NCI-H748 treated with DMSO at 0.1 percent for 48 hours (cell line): ENCODE measurements at places on chromosomes 16 and 17.

DNA sequence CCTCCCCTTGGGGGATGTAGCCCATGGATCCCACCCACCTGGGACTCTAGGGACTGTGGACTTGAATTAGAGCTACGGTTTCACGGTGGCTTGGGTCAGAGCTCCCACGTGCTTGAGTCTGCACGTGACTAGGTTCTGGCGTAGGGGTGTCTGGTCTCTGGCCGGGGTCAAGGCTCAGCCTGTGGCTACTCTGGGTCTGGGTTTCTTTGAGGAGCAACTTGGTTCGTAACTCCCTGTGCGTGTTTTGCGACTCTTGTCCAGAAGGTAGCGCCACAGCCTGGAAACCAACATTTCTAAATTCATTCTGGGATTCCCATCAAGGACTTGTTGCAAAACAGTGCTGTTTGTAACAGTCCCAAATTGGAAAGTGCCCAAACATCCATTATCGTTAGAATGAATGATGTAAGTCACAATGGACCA is 470 bp upstream of the GGT6 start:
- DNase-seq, result no peak

DNA sequence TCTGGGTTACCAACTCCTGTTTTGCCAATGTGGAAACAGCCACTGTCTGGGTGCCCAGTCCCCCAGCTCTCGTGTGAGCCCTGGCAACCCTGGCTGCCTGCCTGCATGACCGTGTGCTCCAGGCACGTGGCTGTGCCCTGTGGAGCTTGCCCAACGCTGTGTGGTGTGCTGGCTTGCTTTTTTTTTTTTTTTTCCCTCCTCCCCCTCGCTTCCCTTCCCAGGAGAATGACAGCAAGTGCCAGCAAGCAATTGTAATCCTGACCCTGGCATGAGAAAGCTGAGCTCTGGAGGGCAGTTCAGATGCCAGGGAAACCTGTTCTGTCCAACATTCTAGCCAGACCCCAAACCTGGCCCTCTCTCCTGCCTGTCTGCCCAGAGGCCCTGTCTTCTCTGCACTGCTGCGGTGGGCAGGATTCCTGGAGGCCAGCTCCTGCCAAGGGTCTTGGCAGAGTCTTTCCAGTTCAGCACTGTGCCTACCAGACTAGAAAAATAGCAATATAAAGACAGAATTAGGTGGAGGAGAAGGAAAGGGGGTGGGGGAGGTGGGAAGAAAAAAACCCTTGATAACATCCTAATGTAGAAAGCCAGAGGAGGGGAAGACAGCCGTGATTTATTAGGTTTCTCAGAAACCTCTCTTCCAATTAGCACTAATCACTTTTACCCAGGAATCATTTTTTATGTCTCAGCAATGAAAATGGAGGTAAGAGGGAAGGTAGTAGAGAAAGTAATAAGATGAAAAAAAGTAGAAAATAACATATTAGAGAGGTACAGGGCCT is 9.0 kb downstream of the HLF start:
- DNase-seq, result no peak

DNA sequence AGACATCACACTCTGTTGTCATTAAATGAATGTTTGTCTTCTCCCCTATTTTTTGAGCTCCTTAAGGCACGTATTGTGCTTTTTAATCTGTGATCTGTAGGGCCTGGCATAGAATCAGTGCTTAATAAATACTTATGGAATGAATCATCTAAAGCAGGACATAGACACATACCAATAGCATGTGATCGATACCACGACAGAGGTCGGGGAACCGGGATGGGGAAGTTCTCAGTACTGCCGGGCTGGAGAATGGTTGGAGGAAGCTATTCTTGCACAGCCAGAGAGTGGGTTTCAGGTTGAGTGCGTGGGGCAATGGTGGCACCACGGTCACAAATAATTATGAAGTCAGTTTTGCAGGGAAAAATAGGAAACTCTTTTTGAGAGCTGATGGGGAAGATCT is 26.8 kb downstream of the NLRP1 start:
- DNase-seq, result no peak

GRCh38 chr17:75848523-75849278 is 4.5 kb upstream of the UNC13D start:
- DNase-seq, result peak; percentile 30

DNA sequence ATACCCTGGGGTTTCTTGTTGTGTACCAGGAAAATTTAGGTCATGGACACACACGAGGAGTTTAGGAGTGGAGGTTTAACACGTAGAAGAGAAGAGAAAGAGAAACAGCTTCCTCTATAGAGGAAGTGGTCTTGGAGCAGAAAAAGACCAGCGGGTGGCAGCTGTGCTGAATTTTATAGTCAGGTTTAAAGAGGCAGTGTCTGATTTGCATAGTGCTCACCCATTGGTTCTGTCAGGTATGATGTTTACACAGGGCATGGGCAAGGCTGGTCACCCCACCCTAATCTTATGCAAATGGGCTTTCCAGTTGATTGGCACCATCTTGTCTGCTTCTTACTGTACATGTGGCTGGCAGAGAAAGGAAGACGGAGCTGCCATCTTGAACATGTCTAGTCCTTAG is 309.0 kb downstream of the CDH13 start:
- no peak for DNase-seq

GRCh38 chr17:17900615-17901520 is 64.1 kb upstream of the SREBF1 start:
- no peak for DNase-seq

DNA sequence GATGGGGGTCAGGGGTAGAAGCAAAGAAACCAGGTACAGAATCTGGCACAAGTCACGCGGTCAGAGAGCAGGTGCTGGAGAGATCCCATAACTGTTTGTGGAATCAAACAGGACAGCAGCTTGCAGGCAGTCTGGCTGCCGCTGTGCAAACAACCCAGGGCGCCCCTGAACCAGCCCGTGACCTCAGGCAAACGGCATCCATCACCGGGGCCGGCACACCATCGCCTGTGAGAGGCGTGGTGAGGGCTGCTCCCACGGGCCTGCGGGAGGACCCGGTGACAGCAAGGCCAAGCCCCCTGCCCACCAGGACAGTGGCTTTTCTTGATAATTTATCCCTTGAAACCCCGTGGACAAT is 47.9 kb downstream of the CBFA2T3 start:
- DNase-seq, result no peak

DNA sequence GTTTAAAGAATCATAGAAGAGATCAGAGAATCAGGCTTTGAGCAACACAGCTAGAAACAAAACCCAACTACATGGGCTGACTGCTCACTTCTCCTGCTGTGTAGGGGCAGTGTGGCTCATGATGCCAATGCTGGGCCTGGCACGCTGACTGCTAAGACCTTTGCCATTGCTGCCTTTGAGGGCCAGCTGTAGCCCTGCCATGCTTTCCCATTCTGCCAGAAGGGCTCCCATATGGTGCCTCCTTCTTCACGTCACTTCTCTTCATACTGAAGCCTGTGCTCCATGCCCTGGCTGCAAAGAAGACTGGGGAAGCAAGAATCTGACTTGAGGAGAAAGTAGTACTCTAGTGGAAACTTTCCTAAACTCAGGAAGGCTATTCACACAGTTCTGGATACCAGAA is 232.9 kb downstream of the UTP18 start:
- no peak for DNase-seq

- no peak for DNase-seq
Observed at GRCh38 chr17:75621489-75621888, 11.7 kb upstream of the SMIM5 start.

GRCh38 chr16:69182730-69183416 is 4.1 kb upstream of the SNTB2 start:
- no peak for DNase-seq

- DNase-seq, result no peak
Observed at GRCh38 chr17:27456681-27457359, 572 bp downstream of the KSR1 start.

DNA sequence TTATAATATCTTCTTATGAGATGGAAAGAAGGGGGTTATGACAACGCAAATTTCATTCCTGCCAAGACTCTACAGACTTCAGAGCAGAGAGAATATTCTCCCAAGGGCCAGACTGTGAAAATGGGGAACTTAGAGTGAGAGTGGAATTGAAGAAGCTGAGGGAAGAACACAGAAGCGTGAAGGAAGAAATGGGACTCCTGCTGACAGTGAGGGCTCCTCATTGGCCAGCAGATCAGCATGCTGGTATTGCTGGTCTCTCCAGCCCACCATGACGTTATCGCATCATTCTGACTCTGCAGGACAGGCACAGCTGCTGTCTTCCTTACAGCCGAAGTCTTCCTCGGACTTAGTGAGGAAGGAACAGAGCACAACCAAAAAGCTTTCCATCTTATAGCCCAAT is 24.3 kb downstream of the CCL4 start:
- DNase-seq, result no peak

DNA sequence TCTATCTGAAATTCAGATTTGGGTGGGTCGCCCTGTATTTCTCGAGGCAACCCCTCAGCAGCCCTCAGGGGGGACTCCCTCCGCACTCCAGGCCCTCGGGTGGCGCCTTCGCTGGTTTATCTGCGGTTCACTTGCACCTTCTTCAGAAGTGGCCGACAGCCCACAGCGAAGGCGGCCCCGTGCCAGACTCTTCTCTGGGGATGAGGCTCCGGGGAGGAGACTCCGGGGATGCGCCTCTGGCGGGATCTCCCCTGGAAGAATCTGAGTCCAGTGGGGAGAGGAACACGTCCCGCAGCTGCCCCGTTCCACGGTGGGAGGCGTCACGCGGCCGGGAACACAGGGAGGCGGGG is 63.9 kb upstream of the DNAJA2 start:
- no peak for DNase-seq

DNA sequence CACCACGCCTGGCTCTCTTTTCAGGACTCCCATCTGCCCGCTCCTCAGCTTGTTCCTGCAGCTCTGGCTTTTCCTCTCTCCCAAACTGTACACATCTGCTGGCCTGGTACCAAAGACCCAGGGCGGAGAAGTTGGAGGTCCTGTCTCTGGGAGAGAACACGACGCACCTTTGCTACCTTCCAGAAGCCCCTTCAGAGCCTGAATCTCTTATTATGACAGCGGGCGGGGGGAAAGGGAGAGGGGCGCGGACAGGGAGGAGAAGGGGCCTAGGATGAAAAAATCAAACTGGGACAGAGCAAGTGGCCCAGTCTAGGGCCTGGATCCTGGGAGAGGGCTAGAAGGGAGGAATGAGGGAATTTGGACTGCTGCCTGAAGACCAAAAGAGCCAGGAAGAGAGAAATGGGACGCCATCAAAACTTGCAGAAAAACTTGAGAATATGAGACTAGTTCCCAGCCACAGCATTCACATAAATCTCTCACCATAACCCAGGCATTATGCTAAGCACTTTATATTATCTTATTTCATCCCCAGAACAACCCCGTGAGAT is 2.5 kb upstream of the PER1 start:
- DNase-seq, result no peak

DNA sequence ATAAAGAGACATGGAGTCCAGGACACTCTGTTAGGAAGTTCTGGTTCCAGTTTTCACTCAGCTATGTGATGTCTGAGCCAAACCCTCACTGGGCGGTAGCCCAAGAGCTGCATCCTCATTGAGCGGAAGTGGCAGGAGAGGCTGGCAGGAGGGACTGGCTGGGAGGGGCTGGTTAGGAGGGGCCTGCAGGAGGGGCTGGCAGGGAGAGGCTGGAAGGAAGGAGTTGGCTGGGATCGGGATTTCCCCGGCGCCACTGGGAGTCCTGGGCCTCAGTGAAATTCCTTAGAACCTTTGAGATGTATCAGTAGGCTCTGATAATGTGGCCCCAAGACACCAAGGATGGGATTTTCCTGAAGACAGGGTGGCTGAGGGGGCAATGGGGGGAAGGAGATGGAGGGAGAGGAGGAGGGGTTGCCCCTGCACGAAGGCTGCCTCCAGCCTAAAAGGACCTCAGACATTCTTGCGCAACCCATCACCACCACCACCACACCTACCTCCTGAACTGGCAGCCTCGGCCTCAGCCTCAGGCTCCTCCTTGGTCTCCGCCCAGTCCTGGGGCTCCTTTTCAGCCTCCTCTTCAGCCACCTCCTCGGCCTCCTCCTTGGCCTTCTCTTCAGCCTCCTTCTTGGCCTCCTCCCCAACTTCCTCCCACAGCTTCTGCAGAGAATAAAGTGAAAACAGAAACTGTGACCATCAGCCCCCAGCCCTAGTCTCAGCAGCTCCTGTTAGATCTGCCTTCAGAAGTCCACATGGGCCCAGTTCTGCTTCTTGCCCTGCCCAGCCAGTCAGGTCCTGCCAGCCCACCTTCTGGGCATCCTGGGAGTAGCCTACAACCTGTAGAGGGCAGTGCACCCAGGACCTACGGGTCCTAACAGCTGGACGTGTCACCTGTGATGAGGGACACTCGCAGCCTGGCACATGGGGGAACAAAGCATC is 31.7 kb downstream of the CNGB1 start:
- DNase-seq, result no peak

GRCh38 chr16:724188-725040 is 1.8 kb downstream of the CCDC78 start:
- DNase-seq, result no peak

- DNase-seq, result no peak
Observed at GRCh38 chr16:64242492-64242891, 879.4 kb downstream of the CDH11 start.

DNA sequence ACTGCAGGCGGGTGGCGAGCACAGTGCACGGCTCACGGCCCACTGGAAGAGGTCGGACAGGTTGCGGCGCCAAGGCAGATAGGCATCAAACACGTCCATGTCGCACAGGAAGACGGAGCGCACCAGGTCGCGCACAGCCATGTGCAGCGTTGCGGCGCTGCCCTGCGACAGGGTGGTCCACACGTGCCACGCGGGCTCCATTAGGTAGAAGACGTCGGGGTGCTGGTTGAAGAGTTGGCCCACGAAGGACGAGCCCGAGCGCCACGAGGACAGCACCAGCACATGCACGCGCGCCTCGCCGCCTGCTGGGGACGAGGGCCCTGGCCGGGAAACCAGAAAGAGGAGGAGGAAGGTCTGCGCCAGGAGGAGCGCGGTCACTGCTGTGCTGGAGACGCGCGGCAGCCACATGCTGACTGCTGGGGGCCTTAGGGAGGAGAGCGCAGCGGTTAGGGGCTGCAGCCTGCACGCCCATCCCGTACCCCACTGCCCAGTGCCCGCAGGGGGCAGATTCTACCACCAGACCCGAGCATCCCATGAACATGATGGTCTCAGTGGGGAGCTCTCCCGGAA is 15.0 kb upstream of the TMEM170A start:
- DNase-seq, result no peak

DNA sequence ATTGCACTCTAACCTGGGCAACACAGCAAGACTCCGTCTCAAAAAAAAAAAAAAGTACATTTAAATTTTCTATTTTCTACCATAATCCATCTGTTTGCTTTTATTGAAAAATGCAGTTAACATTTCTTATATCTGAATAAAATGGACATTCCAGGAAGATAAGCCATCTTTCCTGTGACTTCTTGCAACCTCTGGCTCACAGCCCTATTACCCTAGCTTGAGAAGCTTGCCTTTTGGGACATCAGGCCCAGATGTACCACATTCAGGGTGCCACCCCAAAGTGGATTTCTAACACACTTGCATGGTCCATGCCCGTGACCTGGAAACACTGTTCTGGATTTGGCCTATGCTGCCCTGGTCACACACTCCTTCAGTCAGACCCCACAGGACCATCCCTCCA is 30.1 kb upstream of the DDX52 start:
- DNase-seq, result no peak

- DNase-seq, result no peak
Observed at GRCh38 chr16:66004699-66005098, 361.8 kb upstream of the CDH5 start.
